MG63 (cell line): ENCODE measurements at places on chromosomes 2 and 18.

DNA sequence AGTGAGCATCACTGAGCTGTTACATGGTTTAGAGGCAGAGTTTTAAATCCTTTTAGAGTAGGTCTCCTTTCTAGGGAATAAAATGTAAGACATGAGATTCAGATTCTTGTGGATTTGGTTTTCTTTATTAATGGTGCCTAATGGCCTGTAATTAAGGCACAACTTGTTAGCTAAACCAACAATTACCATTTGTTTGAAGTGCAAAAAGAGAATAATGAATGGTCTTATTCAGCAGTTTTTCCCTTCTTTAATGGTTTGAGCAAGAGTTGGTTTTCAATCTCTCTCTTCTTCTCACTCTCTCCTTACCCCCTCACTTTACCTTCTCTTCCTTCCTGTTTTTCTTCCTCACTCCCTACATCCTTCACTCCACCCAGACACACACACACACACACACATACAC is 312.2 kb upstream of the TRIB2 start:
- DNase-seq, result no peak

DNA sequence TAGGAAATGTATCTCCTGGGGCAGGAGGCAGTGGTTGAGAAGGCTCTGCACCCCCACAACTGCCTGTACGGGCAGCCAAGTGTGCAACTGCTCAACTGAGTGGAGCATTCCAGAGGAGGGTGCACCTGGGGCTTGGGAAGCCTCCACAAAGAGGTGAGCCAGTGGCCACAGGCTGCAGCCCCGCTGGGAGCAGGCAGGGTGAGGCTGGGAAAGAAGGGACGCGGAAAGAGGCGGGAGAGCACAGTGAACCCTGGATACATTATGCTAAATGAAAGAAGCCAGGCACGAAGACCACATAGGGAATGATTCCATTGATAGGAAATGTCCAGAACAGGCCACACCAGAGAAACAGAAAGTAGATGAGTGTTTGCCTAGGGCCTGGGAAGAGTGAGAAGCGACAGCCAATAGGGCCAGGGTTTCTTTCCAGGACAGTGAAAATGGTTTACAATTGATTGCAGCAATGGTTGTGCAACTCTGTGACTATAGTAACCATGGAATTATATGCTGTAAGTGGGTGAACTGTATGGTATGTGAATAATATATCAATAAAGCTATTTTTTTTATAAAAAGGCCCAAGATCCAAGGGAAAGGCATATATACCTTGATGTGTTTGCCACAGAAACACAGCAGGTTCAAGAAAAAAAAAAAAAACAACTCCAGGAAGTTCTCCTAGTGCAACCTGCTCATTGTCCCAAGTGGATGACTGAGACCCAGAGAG is 82.4 kb downstream of the DDX1 start:
- DNase-seq, result no peak

GRCh38 chr2:232527905-232528470 is 2.0 kb downstream of the CHRND start:
- no peak for DNase-seq

DNA sequence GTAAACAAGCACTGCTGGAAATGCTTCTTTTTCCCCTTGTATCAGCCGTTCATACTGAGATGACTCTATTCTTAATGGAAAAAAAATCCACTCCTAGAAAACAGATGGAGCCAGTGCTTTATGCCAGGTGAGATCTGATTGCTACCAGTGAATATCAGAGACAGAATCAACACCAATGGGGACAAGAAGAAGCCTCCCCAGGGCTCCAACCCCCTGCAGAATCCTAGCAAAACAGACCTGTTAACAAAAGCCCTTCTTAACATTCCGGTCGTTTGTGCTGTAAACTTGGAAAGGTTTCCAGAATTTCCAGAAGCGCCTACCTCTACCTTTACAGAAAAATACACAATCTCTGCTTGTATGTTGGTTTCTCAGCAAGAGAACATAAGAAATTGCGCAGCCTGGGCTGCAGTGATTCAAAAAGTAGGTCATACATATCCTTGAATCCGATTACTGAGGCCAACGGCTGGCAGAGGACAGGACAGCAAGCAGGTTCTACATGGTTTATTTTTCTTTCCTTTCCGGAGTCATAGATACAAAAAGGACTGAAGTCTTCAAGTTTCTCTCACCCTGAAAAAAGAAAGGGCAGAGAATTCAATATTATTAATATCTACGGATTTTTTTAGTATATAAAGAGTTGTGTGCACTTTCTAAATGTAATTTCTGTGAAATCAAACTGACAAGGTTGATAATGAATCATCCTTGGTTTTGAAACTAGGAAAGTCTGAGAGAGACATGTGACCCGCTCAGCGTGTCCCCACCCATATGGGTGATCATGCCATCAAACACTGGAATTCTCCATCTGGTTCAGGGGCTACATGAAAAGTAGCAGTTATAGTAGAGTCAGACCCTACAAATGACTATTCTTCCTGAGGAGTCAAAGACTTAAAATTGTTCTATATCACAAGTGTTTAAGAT is 266.7 kb upstream of the MGAT5 start:
- DNase-seq, result no peak

DNA sequence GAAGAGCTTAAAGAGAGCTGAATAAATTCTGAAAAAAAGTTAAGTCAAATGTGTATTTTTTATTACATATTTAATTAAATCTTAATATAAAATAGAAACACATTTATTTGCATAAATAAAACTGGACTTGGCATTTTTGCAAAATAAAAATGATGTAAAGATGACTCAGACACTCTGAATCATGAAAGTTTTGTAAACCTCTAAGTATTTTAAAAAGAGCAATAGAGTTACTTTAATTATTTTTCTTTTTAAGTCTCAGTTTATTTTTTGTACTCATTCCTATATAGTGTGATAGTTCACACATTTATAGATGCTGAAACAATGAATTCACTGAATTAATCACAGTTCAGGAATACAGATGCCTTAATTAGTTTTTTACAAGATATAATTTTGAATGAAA is 109.9 kb upstream of the DTNA start:
- DNase-seq, result no peak

DNA sequence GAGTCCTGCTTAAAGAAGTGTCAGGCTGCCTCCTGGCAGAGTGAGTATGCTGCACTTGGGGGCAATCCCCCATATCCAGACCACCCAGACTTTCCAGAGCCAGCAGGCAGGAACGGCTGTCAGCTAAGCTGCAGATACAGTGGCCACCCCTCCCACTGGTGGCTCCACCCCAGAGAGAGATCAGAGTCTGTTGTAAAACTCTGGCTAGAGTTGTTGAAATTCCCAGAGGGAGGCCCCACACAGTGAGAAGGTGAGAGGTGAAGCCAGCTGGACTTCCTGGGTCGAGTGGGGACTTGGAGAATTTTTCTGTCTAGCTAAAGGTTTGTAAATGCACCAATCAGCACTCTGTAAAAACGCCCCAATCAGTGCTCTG is 533.8 kb upstream of the ACVR2A start:
- DNase-seq, result no peak

DNA sequence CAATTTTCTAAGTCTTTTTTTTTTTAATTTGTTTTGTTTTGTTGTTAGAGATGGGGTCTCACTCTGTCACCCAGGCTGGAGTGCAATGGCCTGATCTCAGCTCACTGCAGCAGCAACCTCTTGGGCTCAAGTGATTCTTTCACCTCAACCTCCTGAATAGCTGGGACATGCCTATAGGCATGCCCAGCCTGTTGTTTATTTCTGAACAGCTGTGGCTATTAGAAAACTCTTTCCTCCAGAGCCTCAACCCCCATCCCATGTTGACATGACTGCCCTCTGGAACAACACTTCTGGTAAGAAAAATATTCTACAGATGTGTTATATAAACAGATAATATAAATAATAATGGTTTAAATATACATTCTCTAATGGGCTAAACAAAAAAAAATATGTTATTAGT is 44.4 kb upstream of the TWSG1 start:
- DNase-seq, result no peak
